NCI-H1092 (cell line): ENCODE measurements at places on chromosomes 6 and 20.

DNA sequence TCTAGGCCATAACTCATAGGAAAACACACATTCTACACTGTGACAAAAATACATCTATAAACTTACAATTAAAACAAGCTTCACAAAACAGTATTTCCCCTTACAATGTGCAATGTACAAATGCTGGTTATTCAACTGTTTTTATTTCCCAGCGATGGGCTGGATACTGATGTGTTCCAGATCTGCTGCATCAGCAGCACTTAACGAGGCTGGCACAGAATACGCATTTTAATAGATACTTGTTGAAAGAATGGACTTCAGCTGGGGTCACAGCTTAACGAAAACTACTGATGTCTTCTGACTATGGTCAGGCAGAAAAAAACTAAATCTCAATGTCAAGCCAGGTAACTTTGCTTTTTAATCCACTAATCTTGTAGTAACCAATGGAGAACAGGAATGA is 70.9 kb downstream of the B4GALT5 start:
- DNase-seq = no peak

GRCh38 chr20:13745784-13746183 is 38.9 kb downstream of the ESF1 start:
- no peak for DNase-seq

DNA sequence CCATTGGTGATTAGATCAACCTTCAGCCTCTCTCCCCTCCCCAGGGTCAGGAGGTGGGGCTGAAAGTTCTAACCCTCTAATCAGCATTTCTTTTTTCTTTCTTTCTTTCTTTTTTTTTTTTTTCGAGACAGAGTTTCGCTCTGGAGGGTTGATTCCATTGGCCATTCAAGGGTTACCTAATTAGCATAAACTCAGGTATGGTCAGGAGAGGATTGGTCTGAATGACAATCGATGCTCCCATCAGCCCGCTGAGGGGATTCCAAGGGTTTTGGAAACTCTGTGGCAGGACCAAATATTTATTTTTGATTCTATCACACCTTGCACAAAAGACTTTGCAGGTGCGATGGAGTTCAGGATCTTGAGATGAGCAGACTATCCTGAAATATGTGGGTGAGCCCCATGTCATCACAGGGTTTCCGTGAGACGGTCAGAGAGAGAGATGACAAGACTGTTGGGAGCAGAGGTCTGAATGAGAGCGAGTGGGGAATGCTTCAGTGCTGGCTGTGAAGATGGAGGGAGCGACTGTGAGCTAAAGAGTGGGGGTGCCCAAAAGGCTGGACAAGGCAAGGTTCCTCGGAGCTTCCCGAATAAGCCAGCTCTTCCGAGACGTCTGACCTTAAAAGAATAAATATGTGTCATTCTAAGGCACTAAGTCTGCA is 107.1 kb downstream of the BMP7 start:
- no peak for DNase-seq

DNA sequence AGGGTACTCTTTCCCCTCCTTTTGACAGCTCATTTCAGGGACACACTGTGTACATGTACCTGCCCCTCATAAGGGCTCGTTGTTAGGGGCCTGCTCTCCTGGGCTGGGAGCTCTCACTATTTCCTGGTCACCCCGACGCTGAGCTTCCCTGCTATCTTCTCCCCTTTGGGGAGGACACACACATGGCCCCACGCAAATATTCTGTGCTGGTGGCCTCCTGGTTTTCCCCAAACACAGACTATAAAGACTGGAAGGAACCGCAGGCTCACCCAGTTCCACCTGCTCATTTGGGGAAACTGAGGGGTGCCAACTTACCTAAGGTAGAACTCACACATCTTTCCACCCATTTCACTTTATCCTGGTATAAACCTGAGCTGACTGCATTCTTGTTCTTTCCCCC is 301.4 kb upstream of the SUPT3H start:
- DNase-seq = no peak

GRCh38 chr6:1278061-1278720 is 33.7 kb upstream of the FOXQ1 start:
- DNase-seq = no peak

DNA sequence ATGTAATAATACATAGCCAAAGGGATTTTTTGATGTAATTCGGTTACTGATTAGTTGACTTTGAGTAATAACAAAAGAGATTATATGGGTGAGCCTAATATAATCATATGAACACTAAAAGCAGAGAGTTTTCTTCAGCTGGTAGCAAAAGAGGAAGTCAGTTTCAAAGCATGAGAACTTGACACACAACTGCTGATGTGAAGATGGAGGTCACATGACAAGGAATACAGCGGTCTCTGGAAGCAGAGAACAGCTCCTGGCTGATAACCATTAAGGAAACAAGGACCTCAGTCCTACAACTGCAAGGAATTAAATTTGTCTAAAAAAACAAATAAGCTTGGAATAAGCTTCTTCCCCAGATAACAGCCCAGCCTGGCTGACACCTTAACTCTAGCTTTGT is 154.5 kb upstream of the PRND start:
- DNase-seq = no peak
